ENCODE measurements at places on chromosomes 7 and 10.

GRCh38 chr10:31318382-31318853, 598 bp upstream of the ZEB1 start:
- DNase-seq: peak; percentile 36

GRCh38 chr7:70178211-70178610, 579.9 kb downstream of the AUTS2 start:
- no peak for DNase-seq

DNA sequence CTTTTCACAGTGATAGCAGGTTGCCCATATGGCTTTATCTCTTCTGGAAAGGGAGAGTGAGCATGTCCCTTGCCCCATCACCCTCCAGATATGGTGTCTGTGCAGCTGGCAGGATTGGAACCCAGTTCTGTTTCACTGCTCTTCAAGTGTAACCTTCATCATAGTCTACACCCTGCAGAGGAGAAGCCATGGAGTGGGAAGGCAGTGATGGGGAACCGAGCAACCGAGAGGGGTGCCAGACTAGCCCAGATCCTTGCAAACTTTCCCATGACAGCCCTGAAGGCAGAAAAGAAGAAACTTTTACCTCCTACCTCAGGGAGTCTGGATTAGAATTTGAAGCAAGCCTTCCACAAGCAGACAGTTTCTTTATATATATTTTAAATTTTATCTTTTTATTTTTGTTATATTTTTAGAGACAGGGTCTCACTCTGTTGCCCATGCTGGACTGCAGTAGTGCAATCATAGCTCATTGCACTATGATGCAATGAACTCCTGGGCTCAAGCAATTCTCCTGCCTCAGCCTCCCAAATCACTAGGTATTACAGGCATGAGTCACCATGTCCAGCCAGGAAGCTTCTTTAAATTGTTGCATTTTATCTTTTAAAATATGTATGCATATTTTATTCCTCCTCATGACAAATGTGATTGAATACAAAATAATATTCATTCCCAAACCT, 133.3 kb downstream of the KCNMA1 start:
- no peak for DNase-seq

GRCh38 chr7:94687810-94688209, 31.9 kb upstream of the SGCE start:
- DNase-seq: no peak

- DNase-seq: peak; percentile 53
Observed at GRCh38 chr7:143285470-143285778, 666 bp downstream of the TMEM139 start.

- no peak for DNase-seq
Observed at GRCh38 chr7:25517906-25518305, 289.6 kb upstream of the NPVF start.

DNA sequence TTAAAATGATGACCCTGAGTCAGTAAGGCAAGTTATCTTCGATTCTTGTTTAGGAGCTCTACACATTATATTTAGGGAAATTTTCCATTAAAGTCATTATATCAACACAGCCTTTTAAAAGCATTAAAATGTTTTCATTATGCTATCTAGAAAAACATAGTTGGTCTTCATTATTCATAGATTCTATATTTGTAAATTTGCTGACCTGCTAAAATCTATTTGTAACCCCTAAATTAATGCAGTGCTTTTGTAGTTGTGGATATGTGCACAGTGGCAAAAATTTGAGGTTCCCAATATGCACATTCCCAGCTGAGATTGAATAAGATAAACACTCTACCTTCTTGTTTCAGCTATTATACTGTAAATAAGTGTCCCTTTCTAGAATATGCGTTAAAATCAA, 81.1 kb downstream of the KIF20B start:
- DNase-seq: no peak

- no peak for DNase-seq
Observed at GRCh38 chr10:86827639-86828038, 71.2 kb downstream of the BMPR1A start.

DNA sequence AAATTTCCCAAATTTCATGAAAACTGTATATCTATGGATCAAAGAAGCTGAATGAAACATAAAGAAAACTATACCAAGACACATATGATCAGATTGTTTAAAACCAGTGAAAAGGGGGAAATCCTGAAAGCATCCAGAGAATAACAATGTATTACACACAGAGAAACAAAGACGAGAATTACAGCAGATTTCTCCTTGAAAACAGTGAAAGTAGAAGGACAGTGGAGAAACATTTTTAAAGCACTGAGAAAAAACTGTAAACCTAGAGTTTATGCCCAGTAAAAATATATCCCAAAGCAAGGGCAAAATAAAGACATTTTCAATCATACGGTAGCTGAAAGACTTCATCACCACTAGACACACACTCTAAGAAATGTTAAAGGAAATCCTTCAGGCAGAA, 121.0 kb downstream of the DPY19L1 start:
- no peak for DNase-seq

DNA sequence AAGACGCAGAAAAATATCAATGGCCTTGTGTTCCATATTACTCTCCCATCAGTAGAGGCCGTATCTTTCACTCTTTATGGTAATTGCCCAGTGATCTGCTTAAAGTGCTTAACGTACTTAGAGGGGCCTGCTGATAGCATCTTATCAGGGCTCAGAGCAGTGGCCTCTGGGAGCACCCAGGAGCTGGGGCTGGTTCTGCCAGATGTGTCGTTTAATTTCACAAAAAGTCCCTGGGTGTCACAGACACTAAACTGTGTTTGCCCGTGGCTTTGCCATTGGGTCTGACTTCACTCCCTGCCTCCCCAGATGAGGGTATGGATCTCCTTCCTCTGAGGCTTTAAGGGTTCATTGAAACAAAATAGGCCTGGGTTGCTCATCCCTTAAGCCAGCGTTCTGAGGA, 435.3 kb downstream of the GATA3 start:
- no peak for DNase-seq

DNA sequence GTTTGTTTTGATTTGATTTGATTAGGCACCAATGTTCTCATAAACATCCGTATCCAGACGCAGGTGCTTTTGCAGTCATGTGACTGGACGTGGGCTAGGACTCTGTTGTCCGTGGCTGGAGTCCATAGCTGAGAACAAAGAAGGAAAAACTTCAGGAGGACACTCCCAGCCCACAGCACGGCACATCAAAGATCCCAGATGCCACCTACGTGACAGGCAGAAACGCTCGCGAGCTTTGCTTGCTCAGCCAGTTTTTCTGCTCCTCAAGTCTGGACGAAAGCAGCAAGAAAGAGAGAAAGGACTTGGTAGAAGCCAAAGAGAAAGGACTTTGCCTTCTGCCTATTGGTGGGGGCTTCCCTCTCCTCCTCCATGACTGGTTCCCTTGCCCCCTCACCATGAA, 6.9 kb upstream of the ZKSCAN1 start:
- DNase-seq: peak; percentile 61

DNA sequence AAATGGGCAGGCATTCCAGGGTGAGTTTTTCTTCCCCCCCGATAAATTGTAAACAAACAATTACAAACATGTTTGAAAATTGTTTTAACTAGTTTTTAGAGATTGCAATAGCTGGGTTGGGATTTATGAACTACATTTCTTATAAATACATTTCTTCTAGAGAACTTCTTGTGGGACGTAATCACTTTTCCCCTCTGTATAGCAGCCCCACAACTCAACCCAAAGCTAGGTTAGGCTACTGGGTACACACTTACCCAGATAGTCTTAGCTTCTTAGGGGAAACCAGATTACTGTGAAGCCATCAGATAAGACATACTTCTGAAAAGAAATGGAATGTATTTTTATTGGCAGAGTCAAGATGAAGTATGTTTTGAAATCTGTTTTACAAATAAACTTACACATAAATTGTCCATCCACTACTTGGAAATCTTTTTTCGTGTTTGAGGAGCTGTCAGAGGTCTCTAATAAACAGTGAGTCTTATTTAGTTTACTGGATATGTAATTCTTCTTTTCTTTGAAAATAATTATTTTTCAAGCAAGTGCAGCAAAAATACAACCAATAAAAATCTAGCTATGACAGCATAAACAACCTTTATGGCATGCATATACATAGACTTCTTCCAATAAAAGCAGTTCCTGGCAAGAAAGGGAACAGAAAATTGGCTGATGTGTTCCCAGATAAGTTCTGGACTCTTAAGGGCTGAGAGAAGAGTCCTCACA, 8.0 kb upstream of the GLRX3 start:
- DNase-seq: no peak

DNA sequence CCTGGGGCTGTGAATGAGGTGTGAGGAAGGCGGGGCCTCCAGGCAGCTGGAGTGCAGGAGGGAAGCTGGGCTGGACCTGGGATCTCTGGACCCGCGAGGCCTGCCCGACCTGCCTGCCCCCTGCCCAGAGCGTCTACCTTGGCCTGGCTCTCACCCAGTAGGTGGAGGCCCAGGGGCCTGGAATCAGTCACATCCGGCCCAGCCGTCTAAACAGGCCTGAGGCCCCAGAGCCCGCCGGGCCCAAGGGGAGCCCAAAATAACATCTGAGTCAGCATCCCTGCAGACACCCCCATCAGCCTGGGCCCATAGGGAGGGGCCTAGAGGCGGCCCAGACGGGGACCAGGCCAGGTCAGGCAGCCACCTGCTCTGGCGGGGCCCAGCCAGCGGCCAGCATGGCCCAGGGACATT, 15.1 kb upstream of the ELN start:
- no peak for DNase-seq

- no peak for DNase-seq
Observed at GRCh38 chr7:21971780-21972396, 26.2 kb upstream of the CDCA7L start.

DNA sequence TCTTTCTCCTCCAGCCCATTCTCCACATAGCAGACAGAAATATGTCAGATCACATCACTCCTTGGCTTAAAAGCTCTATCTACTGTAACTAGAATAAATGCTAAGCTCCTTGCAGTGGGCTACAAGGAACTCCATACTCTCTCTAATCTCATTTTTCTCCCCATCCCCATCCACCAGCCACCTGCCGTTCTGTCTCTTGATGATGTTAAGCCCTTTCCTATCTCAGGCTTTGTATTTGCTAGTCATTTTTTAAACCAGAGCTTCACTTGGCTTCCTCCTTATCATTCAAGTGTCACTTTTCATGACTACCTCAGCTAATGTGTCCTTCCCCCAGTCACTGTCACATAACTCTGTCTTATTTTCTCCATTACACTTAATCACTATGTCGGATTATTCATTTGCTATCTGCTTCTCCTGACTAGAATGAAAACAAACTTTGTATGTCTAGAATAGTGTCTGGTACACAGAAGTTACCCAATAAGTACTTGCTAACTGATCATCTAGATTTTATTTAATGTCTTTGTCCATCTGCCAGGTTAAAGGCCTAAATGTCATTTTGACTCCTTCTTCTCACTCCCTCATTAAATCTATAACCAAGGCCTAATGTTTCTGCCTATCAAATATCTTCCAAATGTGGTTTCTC, 87.2 kb upstream of the RPA3 start:
- no peak for DNase-seq

DNA sequence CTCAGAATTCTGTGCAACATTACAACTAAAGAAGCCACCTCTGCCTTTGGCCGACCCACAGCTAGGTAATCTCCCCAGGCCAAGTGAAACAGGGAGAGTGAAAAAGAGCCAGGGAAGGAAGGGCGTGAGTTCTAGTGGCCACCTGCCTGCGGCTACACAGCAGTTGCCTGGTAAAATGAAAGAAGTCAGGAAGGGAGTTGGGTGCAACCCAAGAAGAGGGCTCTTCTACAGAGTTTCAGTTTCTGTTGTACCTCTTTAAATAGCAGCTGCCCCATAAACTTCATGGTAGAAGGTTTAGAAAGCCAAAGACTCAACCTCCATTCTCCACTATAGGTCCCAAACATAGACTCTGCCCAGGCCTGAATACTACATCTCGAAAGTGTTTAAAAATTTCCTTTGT, 76.2 kb upstream of the TMEM168 start:
- no peak for DNase-seq

GRCh38 chr10:71459513-71459912, 62.8 kb downstream of the CDH23 start:
- DNase-seq: no peak

DNA sequence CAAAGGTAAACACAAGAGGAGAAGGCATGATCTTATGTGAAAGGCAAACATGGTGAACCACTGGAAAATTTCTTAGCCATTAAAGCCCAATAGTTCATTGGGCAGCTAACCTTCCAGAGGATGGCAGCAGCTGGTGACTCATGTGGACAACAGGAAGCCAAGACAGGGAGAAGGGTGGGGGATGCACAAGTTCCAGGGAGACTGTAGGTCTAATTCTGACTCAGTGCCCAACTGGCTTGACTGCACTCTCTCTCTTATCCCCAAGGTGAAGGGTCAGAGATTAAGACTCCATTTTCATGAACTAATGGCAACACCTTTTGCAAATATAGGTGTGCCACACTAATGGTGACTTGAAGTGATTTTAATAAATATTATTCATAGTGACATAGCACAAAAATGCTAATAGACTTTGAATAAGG, 47.9 kb upstream of the SLC35B4 start:
- no peak for DNase-seq

DNA sequence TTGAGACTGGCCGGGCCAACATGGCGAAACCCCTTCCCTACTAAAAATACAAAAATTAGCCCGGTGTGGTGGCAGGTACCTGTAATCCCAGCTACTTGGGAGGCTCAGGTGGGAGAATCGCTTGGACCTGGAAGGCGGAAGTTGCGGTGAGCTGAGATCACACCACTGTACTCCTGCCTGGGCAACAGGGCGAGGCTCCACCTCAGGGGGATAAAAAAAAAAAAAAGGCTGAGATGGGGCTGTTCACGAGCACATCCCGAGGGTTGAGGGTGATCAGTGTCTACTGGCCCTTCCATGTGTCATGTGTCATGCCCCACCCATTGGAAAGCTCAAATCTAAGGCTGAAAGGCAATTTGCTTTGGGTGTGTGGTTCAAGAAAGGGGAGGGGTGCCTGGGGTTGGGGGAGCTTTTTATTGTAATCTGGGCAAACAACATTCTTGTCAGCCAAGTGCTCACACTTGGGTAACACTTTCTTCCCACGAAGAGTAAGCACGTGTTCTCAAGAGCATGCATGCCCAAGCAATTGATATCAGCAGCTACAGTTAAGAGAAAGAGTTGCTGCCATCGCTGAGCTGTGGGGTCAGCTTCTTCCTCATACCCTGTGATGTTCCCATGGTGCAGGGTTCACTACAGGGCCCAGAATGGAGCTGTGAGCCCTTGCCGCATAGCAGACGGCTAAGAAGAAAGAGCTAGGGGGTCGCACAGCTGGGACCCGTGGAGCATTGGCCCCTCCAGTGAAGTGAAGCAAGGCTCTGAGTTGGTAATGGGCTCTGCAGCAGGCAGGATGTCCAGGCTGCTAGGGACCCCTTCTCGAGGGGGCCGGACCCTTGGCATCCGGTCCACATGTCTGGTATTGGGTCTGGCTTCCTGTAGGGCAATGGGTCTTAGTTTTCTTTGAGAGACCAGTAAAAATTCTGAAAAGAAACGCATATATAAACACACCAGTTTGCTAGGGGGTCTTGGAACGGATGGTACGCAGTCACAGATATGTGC, 9.9 kb upstream of the ACSL5 start:
- no peak for DNase-seq
